EH (cell line): ENCODE measurements at places on chromosomes 7 and 10.

GRCh38 chr7:116408166-116408565 lies 91.4 kb upstream of the CAV2 start:
- DNase-seq = no peak

DNA sequence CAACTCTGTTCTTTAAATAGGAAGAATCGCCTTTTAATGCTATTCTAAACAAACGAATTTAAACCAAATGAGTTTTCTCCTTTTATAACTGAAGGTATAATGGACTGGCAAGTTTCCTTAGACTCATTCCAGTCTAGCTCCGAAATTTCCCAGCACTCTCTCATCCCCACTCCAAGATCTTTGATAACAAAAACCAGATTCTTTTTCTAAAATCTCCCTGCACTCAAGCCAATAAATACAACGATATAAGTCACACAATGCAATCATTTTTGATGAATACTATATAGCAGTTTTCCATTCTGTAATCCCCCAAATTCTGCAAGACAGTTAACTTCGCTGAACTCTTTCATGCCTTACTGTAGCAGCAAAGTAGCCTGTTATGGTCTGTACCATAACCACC lies 1.9 kb downstream of the OGA start:
- DNase-seq = peak; percentile 23

DNA sequence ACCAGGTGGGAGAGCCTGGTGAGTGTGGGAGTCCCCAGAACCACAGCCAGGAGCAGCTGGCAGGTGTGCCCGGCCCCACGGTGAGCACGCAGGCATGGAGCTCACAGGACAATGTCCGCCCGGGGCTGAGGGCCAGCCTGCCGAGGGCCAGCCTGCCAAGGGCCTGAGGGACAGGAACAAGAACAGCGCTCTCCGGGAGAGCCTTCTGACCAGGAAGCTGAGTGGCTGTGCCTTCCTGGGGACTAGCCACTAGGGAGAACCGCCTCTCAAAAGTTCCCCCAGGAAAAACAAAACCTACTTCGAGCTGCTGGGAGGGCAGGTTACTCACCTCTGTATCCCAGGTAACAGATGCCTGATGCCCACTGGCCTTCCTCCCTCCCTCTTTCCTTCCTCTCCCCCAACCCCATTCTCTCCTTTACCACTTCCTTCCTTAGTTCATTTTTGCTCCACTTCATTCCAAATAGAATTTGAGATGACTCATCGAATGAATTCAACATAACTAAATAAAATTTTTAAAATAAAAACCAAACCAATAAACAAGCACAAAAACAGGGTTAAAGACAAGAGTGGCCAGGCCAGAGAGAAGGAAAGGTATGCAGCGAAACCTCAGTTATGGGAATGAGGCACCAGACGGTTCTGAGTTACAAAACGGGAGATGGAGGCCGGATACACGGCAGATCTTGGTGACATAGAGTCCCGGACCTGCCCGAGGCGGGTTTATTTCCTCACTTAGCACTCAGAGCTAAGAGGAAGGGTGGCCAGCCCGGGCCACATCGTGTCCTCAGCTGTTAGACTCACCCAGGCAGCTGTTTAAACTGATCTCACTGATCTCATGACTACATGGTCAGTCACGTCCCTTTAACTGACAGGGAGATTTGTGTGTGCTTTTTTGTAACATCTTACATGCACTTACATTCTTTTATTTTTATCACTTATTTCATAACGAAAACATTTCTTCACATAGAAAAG lies 128.5 kb downstream of the TNS3 start:
- DNase-seq = peak; percentile 98

GRCh38 chr7:17485904-17486303 lies 187.5 kb downstream of the AHR start:
- DNase-seq = peak; percentile 18

GRCh38 chr10:77005871-77006270 lies 631.7 kb downstream of the KCNMA1 start:
- no peak for DNase-seq

DNA sequence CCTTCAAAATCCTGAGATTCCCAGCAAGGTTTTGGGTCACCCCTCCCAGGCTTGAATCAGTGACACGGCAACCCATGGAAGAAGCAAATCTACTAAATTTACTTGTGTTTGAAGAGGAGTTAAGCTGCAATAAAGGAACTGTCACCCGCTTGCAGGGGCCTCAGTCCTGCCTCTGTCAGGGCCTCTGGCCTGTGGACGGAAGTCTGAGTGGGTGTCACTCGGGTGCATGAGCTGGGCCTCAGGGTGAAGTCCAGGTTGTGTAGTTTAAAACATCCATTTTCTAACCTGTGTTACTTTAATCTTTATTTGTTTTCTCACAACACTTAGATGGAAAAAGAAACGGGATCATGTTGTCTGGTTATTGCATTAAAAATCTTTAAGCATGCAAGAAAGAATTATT lies 234.9 kb downstream of the ADARB2 start:
- DNase-seq = no peak

- no peak for DNase-seq
Observed at GRCh38 chr7:99404235-99404976, 4.0 kb downstream of the PDAP1 start.

GRCh38 chr10:7696545-7696944 lies 6.6 kb upstream of the ITIH2 start:
- DNase-seq = no peak

DNA sequence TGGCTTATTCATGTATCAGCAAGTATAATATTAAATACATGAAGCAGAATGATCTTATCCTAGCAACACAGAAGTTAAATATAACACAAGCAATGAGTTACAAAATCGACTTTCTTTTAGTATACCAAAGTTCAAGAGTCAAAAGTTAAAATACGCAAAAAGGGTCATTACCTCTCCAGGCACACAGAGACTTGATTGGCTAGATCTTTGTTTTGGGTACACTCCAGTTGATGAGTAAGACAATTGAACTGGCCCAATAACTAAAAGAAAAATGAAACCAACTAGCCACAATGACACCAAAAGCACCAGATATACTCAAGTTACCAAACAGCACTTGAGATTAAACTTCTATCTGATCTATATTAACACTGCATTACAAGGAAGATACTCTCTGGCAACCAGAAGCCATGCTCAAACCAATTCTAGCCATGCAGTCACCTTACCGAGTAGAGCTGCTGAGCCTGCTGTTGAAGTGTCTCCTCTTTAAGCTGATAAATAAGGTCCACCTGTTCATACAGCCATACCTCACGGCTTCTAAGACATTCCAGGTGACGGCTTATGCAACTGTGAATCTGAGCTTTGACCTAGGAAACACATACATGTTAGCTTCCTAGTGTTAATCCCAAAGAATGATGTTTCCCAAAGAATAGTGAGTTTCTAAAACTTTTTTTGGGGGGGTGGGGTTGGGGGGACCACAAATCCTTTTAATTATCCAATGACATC lies 15.6 kb downstream of the NCOA4 start:
- DNase-seq = peak; percentile 38

DNA sequence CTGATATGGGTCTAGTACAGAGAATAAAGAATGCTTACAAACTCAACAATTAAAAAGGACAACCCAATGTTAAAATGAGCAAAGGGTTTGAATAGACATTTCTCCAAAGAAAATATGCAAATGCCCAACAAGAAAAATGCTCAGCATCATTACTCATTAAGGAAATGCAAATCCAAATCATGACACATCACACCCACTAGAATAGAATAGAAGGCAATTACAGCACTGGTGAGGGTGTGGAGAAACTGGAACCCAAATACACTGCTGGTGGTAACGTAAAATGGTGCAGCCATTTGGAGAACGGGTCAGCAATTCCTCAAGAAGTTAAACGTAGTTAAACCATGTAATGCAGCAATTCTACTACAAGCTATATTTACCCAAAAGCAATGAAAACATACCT lies 53.8 kb downstream of the KDM7A start:
- no peak for DNase-seq

DNA sequence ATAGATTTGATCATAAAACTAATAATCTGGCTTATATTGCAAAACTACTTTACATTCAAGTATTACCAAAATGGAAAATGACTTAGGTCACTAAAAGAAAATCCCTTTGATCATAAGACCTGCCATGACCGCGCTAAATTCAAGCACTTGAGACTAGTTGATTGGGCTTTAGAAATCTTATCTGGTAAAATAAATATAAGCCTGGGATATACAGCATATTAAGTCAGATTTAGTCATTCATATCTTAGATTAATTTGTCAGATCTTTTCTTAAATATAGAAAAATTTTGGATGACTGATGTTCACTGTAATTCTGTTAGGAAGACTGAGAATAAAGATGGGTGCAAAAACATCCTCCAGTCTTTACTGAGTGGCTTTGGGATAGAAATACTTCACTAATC lies 450.0 kb downstream of the HTR7 start:
- no peak for DNase-seq

DNA sequence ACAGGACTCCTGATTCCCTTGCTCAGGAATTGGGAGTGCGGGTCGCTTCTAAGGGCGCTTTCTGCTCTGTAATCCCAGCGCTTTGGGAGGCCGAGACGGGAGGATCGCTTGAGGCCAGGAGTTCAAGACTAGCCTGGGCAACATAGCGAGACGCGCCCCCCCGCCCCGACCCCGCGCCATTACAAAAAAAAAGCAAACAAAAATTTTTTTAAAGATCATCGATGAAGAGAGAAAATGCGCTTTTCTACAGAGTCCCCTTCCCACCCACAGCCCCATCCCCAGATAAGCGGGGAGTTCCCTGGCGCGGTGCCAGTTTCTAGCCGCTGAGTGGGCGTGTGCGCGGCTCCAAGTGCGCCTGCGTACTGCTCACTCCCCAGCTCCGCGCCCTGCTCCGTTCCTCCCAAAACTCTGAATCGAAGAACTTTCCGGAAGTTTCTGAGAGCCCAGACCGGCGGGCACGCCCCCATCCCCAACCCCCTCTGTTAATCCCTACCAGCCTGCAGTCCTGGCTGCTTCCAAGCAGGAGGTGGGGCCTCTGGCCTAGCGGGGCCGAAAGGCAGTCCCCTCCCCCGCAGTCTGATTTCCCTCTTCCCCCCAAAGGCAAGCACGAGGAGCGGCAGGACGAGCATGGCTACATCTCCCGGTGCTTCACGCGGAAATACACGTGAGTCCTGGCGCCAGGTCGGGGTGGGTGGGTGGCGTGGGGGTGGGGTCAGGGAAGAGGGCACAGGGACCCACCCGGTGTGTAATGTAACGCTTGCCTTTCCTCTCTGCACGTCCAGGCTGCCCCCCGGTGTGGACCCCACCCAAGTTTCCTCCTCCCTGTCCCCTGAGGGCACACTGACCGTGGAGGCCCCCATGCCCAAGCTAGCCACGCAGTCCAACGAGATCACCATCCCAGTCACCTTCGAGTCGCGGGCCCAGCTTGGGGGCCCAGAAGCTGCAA lies 1.0 kb downstream of the HSPB1 start:
- DNase-seq = peak; percentile 92

DNA sequence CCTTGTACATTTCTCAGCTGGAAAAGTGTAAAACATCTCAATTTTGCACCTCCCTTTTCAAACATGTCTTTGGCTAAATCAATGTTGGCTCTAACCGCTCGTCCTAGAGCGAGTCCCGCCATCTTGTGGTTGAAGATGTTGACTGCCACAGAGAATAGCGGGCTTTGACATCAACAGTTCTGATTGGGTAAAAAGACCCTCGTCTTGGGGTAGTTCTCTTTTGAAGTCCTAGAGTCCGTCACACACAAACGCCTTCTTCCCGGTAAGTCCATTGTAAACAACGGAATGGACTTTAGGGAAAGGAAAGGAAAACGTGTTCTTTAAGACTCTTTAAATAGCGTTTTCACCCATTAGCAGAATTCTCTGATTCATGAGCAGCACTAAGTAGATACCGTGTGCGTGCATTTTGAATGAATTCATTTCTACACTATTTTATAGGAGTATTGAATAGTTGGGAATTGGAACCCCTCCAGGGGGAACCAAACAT lies 452 bp upstream of the RPP30 start:
- DNase-seq = peak; percentile 70

DNA sequence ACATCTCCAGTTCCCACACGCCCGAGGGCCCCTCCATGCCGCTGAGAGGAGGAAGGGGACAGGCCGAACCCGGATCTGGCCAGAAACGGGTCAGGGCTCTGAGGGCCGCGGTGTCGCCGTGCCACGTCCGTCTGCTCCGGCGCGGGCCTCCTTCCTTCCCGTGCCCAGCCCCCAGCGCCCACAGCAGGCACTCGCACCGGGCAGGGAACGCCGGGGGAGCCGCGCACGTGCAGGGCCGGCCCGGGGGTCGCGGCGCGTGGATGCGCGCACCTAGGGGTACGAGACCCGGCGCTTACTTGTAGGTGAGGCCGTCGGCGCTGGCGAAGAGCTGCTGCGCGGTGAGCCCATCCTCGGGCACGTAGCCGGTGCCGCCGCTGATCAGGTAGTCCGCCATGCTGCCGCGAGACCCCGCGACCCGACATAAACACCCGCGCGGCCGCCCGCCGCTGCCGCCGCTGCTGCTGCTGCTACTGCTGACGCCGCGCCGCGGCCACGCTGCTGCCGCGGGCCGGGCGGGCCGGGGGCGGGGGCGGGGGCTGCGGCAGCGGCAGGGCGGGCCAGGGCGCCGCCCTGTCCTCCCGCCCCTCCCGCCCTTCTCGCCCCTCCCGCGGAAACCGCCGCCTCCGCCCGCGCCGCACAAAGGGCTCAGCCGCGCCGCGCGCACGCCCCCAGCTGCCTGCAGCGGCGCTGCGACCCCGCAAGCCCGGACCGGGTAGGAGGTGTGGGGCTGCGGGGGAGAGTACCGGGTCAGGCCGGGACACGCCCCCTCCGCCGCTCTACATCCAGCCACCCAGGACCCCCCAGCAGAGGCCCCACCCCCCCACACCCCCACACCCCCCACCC lies 4.1 kb downstream of the IMPDH1 start:
- DNase-seq = peak; percentile 57

- no peak for DNase-seq
Observed at GRCh38 chr10:111203615-111204014, 126.8 kb downstream of the ADRA2A start.
